Left cardiac atrium (tissue), 4 donors: ENCODE measurements at places on chromosomes 5 and 9. TPM values are rescaled to one million over a fixed set of nuclear protein-coding genes. Genes with fewer than 3 reads are reported as not detected.

- no peak for DNase-seq
Observed at GRCh38 chr5:16881251-16881650, 54.8 kb downstream of the MYO10 start.

DNA sequence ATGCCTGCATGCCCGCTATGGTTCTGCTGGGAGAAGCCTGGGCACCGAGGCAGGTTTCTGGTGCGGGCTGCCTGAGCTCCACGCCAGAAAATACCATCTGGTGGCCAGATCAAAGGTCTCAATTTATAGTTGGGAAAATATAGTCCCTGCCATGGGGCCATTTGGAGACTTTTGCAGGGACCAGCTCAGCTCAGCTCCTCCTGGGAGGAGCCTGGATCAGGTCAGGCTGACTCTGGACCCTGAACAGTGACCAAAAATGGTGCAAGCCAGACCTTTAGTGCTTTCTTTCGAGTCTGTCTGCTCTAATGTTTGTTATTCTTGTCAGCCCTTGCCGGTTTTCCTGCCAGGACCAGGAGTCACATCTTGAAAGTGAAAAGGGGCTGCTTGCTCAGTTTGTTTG, 31.8 kb downstream of the HMCN2 start:
- DNase-seq = no peak

- DNase-seq = no peak
Observed at GRCh38 chr9:32811246-32811645, 27.9 kb downstream of the TMEM215 start.

GRCh38 chr9:90836411-90837080, 34.9 kb downstream of the SYK start:
- no peak for DNase-seq

DNA sequence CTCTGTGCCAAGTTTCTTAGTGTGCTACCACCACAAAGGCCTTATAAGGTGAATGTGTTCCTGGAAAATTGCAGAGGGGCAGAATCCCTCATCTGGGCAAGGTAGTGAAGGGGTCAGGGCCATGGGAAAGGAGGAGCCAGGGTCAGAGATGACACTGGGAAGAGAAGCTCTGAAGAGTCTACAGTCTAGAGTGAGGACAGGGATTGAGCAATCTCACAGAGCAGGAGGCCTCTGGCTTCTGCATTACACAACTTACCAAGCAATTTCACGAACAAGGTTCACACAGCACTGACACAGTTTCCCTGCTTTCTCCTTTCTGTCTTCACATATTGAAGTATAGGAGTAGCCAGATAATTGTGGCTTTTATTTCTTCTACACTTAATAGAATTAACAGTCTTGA, 24.5 kb upstream of the IDNK start:
- DNase-seq = no peak

DNA sequence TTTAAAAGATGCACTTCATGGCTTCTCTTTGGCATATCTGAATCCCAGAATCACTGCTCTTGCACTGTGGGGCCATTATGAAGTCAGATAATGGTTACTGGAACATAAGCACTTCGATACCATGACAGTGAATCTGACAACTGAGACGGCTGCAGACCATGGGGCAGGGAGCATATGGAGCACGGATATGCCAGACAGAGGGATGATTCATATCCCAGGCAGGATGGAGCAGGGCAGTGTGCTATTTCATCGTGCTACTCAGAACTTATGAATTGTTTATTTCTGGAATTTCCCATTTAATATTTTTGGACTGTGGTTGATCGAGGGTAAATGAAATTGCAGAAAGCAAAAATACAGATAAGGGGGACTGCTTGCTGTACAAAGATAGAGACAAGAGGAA, 145.0 kb downstream of the EGFLAM start:
- DNase-seq = no peak

STKLD1 gene
- total RNA-seq = 1.1 TPM

PCDHAC2 gene
- 2.9 TPM for total RNA-seq
